ENCODE measurements at places on chromosomes 3 and 15. TPM values are rescaled to one million over a fixed set of nuclear protein-coding genes. Genes with fewer than 3 reads are reported as not detected.

- DNase-seq, result no peak
These were observed 20.7 kb upstream of the LRRC2 start for GRCh38 chr3:46586738-46587246.

GRCh38 chr3:82088749-82089148, 327.3 kb upstream of the GBE1 start:
- no peak for DNase-seq

NR2E3 gene
- total RNA-seq, result under 0.01 TPM

GRCh38 chr15:59595434-59595915, 16.1 kb upstream of the GCNT3 start:
- DNase-seq, result no peak

ZNF80 gene
- not detected for total RNA-seq

DNA sequence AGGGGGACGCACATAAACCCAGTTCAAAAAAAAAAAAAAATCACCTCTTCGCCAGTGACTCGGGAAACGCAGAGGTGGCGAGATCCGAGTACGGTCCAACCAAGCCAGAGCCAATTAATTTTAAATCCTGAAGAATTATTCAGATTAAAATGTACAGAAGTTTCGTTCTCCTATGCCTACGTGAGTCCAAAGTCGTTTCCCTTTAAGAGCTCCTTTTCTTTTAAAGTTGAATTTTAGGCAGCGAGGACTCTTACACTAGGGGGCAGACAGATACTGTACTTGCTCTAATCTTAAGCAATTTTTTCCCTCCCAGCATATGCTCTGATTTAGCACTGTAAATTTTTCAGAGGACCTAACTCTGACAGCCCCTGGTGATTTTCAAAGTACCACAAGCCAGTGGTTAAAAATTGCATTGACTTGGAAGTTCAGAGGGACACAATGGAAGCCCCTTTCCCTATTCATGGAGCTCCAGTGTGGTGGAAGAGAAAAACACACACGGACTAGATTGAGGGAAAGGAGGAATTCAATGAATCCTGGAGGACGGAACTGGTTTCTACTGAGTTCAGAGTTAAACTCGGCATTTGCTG, 3.3 kb upstream of the NR2F2 start:
- peak; percentile 93 for DNase-seq

- DNase-seq, result no peak
These were observed 130.8 kb downstream of the UNC13C start for GRCh38 chr15:54109014-54109413.

GRAMD1C gene
- 5.0 TPM for total RNA-seq

DNA sequence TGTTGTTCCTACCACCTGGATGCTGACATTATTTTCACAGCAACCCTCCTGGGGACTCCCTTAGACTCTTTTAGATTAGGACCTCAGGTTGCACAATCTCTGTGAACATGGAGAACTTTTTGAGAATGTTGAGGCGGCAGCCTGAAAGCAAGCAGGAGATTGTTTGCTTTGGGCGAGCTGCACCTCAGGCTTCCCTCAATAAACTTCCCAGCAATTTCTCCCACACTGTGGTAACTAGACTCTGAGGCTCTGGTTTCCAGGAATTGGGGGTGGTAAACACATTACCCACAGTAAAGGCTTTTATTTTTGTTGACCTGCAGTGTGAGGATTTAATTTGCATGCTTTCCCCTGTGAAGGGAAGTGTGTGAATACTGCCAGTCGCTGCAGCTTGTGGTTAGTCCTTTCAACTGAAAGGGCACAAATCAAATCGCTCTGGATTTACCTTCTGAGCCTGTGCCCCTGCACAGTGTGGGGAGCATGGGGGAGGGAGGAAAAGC, 35.2 kb upstream of the SIAH2 start:
- DNase-seq, result no peak

TRPM1 gene
- total RNA-seq, result 0.28 TPM

- no peak for DNase-seq
These were observed 161.1 kb upstream of the UBE2E1 start for GRCh38 chr3:23644676-23645075.

ADAMTS9 gene
- total RNA-seq, result 1.1 TPM

GRCh38 chr3:147554332-147554731, 145.2 kb downstream of the ZIC1 start:
- DNase-seq, result no peak

DNA sequence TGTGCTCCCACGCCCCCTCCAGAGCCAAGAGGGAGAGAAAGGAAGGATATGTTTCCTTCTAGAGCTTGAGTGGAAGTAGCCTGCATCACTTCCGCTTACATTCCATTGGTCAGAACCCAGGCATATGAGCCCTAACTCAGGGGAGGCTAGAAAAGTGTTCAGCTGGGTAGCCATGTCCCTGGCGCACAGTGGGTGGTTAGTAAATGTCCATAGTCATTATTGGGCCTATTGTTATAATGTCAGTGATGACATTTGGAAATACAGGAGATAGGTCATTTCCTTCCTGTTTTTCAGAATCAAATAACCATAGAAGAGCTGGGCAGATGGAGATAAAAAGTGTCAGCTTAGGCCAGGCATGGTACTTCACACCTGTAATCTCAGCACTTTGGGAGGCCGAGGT, 27.3 kb downstream of the CD276 start:
- no peak for DNase-seq

DNA sequence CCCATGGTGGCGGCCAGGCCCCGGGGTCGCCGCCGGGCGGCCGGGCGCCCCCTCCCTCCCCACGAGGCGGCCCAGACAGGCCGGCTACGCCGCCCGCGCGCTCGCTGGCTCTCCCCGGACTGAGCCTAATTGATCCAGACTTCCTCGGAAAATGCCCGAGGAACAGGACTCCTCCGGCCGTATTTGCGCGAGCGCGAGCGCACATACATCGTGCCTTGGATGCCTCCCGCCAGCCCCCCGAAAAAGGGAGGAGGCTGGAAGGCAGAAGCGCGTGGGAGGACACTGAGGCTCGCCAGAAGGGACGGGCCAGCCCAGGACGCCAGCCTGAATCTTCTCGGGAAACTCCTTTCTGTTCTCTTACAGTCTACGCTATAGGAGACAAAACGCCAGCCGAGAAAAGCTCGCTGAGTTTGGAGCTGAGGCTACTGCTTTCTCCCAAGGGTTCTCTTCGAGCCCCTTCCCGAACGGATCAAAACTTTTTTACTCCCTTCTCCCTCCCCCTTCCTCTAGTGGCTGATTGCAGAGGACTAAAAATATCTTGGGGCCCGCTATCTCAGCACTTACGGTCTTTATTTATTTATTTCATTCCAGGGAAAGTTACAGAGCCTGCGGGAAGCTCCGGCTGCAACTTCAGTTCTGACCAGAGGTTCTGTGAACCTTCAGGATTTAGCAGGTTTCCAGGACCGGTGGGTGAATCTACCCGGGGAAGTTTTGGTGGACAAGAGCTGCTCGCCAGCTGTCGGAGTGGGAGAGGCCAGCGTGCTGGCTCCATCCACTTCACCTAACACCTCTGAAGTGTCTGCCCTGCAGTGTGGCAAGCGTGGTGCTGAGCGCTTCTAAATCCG, at the start of gene PDZRN3:
Gene PDZRN3 (minus strand): TSS at position 121 of the 845 bp plus-strand sequence.
- peak; percentile 82 for DNase-seq

GRCh38 chr3:146530609-146531008, 13.8 kb downstream of the PLSCR1 start:
- DNase-seq, result no peak

DNA sequence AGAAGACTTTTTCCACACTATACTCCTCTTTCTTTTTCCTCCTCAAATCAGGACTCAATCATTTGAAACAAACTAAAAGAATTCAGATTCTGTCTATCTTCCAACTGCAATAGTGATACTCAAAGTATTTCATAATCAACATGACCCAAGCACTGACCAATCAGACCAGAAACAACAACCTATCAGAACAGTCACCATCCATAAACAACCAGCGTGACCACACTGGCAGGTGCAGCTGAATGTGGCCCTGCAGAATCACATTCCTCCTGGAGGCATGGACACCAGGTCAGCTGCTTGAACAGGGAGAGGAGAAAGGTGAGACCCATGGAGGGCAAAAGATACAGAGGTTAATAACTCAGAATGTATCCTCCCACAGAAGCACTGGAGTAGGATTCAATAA, 13.3 kb downstream of the HRG start:
- DNase-seq, result no peak

DNA sequence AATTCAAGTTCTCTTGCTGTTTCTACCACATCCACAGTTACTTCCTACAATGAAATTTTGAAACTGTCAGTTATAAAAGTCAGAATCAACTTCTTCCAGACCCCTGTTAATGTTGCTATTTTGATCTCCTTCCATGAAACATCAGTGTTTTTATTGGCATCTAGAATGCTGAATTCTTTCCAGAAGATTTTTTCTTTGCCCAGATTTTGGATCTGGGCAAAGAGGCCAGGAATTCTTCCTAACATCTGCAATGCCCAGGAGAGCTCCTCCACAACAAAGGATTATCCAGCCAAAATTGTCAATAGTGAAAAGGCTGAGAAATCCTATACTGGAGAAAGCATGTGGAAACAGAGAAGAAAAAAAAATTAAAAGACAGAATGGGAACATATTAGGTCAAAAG, 75.5 kb downstream of the SERPINI1 start:
- DNase-seq, result no peak

GOLGA6B gene
- not detected for total RNA-seq

GRCh38 chr3:171329746-171330145, 130.5 kb downstream of the TNIK start:
- DNase-seq, result no peak
